ENCODE measurements at places on chromosomes 5 and 9. TPM values are rescaled to one million over a fixed set of nuclear protein-coding genes. Genes with fewer than 3 reads are reported as not detected.
A peak's percentile ranks its signal among the peaks of the same experiment; 100 is the strongest.

The OR13C2 gene
- not detected for total RNA-seq

The ACO1 gene
- total RNA-seq = 44.5 TPM

The ACOT12 gene
- not detected for total RNA-seq

The RASA1 gene
- total RNA-seq = 32.0 TPM

The CD274 gene
- 0.21 TPM for total RNA-seq

The SEC61B gene
- 153 TPM for total RNA-seq

The LMX1B gene
- 12.4 TPM for total RNA-seq

The NKD2 gene
- total RNA-seq = 12.8 TPM

The WDR36 gene
- total RNA-seq = 34.4 TPM

The RGS14 gene
- total RNA-seq = 74.6 TPM

The MZB1 gene
- 1.8 TPM for total RNA-seq

- no peak for DNase-seq
Observed at GRCh38 chr5:13739479-13739878, 205.0 kb downstream of the DNAH5 start.

- DNase-seq = no peak
Observed at GRCh38 chr5:136814619-136815378, 449.5 kb upstream of the TRPC7 start.

DNA sequence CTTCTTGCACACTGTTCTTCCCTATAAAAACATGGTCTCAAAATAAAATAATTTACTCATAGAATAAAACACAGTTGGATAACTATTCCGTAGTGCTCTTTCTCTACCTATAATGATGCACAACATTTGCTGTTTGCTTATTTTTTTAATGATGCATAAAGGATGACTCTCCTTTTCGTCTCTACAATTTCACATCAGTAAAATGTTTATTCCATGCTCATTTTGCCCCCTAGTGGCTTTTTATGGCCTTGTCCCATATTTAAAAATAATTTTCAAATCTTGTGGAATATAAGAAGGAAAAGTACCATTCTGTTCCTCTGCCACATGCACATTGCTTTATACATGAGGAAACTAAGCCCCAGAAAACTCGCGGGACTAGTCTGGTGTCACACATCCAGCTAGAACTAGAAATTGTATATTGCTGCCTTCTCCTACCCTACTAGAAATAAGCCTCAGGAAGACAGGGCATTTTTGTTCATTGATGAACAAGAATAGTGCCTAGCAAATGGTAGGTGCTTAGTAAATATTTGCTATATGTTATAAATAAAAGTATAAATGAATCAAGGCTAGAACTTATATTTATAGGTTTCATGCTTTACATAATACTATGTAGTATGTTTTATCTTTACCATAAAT is 12.7 kb downstream of the KCTD16 start:
- DNase-seq = no peak

DNA sequence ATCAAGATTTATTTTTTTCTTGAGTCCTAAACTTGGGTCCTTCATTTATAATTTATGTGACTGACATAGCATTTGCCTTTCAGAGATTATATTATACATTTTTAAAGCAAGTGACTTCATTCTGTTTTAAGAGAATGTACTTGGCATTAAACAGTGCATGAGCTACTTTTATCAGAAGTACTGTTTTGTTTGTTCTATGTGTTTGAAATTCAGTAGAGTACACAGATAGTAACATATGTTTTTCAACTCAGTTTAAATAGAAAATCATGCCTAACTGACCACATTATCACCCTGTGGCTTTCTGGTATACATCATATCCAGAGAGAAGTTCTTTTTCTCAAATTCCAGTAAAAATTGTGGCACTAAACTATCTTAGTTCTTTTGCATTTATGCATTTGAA is 335.3 kb upstream of the CDH18 start:
- no peak for DNase-seq

GRCh38 chr5:19986031-19986619 is 1.9 kb downstream of the CDH18 start:
- DNase-seq = no peak

GRCh38 chr5:15502208-15502607 is 2.2 kb downstream of the FBXL7 start:
- DNase-seq = no peak

DNA sequence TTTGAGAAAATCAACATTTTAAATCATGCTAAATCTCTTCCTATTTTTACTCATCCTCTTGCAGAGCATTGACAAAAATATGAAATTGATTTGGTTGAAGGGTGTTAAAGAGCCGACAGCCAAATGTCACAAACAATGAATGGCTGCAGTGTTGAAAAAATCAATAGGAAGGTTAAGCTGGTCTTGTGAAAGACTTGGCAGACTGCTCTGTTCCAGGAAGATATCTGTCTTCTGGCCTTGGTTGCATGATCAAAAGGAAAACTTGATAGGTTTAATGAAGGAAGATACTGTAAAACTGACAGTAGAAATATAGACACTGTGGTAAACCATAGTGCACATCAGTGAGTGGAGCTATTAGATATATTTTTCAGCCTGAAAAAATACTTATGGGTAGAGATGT is 103.6 kb downstream of the PBX3 start:
- no peak for DNase-seq

GRCh38 chr5:167565189-167565954 is 726.1 kb upstream of the WWC1 start:
- no peak for DNase-seq

- DNase-seq = no peak
Observed at GRCh38 chr9:115002371-115003120, 72.2 kb upstream of the TNFSF8 start.

GRCh38 chr5:35672995-35673394 is 55.3 kb downstream of the SPEF2 start:
- no peak for DNase-seq

GRCh38 chr5:63125862-63126261 is 547.2 kb downstream of the LRRC70 start:
- DNase-seq = no peak

GRCh38 chr5:66981266-66982055 is 215.1 kb downstream of the CD180 start:
- DNase-seq = no peak

- no peak for DNase-seq
Observed at GRCh38 chr5:150765011-150765798, 6.4 kb upstream of the DCTN4 start.

DNA sequence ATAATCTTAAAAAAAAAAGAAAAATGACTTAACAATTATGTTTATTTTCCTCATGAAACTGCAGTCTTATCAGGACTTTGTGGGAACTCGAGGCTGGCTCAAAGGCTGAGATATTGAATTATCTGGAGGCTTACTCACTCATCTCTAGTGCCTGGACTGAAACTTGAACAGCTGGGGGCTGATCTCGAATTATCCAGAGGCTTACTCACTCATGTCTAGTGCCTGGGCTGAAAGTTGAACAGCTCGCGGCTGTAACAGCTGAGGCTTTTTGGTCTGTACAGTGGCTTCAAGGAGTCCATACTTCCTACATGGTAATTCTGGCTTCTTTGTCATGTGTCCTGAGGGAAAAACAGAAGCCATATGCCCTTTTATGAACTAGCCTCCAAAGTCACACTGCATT is 371.9 kb downstream of the CETN3 start:
- DNase-seq = no peak

DNA sequence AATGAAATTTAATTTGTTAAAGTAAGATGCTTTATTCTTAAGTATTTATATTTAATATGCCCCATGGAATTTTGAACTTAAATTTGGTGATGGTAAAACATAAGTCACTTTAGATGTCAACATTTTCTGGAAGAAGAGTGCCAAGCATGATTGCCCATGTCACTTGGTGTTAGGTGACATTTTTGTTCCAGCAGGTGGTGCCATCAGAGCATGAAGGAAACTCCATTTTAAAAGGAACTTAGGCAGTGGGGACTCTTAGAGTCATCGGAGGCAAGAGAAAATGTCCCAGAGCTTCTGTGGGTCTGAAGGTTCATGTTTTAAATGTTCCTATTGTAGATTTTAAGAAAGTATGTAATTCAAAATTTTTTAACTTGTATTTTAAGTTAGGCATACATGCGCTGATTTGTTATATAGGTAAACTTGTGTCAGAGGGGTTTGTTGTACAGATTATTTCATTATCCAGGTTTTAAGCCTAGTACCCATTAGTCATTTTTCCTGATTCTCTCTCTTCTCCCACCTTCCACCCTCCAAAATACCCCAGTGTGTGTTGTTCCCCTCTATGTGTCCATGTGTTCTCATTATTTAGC is 789.3 kb downstream of the SEMA5A start:
- peak; percentile 25 for DNase-seq

DNA sequence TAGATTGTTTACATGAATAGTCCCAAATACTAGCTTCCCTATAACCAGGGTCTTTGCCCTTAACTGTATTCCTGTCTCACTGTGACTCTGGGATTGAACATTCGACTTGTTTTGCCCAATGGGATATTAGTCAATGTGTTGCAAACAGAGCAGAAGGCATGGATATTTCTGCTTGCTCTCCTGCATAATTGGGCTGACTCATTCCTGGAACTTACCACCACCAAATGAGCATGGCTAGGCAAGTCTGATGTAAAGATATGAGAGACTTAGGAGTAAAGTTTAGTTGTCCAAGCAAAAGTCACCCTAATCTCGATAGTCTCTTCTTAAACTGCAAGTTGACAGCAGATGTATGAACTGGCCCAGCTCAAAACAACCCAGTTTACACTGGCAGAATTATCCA is 273.5 kb upstream of the CCNG1 start:
- no peak for DNase-seq

GRCh38 chr9:105283795-105284194 is 39.3 kb downstream of the SLC44A1 start:
- DNase-seq = no peak

DNA sequence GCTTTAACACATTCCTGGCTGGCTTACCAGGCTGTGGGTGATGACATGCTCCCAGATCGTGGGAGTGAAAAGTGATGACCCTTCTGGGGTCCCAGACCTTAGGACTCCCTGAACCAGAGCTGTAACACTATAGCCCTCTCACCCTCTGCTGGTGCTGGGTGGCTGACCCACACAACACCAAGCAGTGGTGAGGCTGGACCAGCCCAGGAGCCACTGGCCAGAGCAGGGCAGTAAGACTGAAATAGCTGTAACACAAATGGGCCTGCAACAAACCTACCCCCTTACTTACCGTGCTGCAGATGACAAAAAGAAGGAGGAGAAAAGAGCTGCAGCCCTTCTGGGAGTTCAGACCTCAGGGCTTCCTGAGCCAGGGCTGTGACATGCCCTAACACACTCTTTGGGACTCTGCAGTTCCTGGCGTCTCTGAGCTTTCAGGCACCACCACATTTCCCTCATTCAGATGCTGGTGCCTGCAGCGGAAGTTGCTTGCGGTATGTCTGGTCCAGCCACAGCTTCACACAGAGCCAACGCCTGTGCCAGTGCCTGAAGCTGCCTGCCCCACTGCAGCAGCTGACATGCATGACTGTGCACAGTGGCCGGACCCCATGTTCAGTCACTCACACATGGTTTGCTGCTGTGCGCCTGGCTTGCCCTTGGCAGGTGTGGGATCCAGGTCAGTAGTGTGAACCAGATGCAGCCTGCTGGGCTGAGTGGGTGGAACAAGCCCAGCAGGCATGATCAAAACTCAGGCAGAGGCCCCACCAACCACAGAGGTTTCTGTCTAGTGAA is 1247.4 kb downstream of the EFNA5 start:
- DNase-seq = no peak

GRCh38 chr5:101385276-101385675 is 482.2 kb upstream of the ST8SIA4 start:
- DNase-seq = no peak

- DNase-seq = no peak
Observed at GRCh38 chr9:130467316-130467715, 22.6 kb downstream of the ASS1 start.

- peak; percentile 16 for DNase-seq
Observed at GRCh38 chr5:38994324-38994927, 79.8 kb downstream of the RICTOR start.

DNA sequence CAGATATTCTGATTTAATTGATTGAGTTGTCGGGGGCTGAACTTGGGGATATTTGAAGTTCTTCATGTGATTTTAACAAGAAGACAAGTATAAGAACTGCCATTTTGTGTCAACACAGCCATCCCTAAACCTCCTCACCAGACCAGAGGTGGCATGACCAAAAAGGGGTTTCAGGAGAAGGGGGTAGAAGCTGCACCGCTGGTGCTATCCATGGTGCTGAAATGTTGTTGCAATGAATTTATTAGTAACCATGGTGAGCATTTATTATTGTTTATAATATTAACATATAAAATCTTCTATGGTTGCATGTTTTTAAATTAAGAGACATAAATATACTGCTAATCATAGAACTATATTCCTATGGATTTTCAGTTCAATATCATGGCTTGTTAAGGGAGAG is 72.3 kb downstream of the GNA14 start:
- DNase-seq = peak; percentile 32

- DNase-seq = no peak
Observed at GRCh38 chr9:129081388-129081904, 535 bp downstream of the DOLPP1 start.

- peak; percentile 37 for DNase-seq
Observed at GRCh38 chr5:176152191-176152929, 85.9 kb upstream of the SIMC1 start.

GRCh38 chr9:129166623-129167557 is 11.2 kb downstream of the IER5L start:
- DNase-seq = peak; percentile 67

- DNase-seq = no peak
Observed at GRCh38 chr5:43305948-43306565, 7.2 kb downstream of the HMGCS1 start.
